Activated CD4-positive, alpha-beta memory T cell treated with anti-CD3 and anti-CD28 coated beads for 36 hours (primary cell): ENCODE measurements at places on chromosomes 12 and 14. TPM values are rescaled to one million over a fixed set of nuclear protein-coding genes. Genes with fewer than 3 reads are reported as not detected.

The YLPM1 gene
- total RNA-seq: 51.8 TPM

The IFNG gene
- 546 TPM for total RNA-seq

The AQP5 gene
- not detected for total RNA-seq

The CLEC4A gene
- 1.2 TPM for total RNA-seq

The MYF5 gene
- total RNA-seq: not detected

- no peaks in the 10 kb centered on the region for H3K36me3 ChIP-seq
- no peaks in the 10 kb centered on the region for H3K27me3 ChIP-seq
- H3K27ac ChIP-seq: no peak overlapping the region
- H3K4me3 ChIP-seq: no peak overlapping the region
Observed at GRCh38 chr12:108576660-108577234, 14.4 kb downstream of the ISCU start.

- H3K27ac ChIP-seq: peak overlapping the region; percentile 99
- peak; percentile 92 for DNase-seq
- H3K36me3 ChIP-seq: peaks cover 34% of the 10 kb centered on the region
- peaks cover 87% of the 10 kb centered on the region for H3K4me1 ChIP-seq
- H3K4me3 ChIP-seq: peak overlapping the region; percentile 71
Observed at GRCh38 chr14:102819176-102819628, 42.0 kb downstream of the TRAF3 start.

- H3K27ac ChIP-seq: no peak overlapping the region
- H3K27me3 ChIP-seq: no peaks in the 10 kb centered on the region
- H3K36me3 ChIP-seq: no peaks in the 10 kb centered on the region
- H3K4me3 ChIP-seq: no peak overlapping the region
- H3K4me1 ChIP-seq: no peaks in the 10 kb centered on the region
Observed at GRCh38 chr12:58681730-58682129, 238.6 kb downstream of the LRIG3 start.

GRCh38 chr14:87199381-87199780 is 793.6 kb downstream of the GALC start:
- H3K4me1 ChIP-seq: no peaks in the 10 kb centered on the region
- no peaks in the 10 kb centered on the region for H3K36me3 ChIP-seq
- H3K27ac ChIP-seq: no peak overlapping the region
- H3K27me3 ChIP-seq: no peaks in the 10 kb centered on the region
- no peak overlapping the region for H3K4me3 ChIP-seq

- H3K27me3 ChIP-seq: peaks cover 11% of the 10 kb centered on the region
- peaks cover 29% of the 10 kb centered on the region for H3K4me1 ChIP-seq
- H3K36me3 ChIP-seq: peaks cover 3% of the 10 kb centered on the region
- no peak overlapping the region for H3K27ac ChIP-seq
- H3K4me3 ChIP-seq: no peak overlapping the region
Observed at GRCh38 chr12:55712700-55713415, 3.0 kb upstream of the BLOC1S1 start.
